ENCODE measurements at places on chromosomes 3 and 15. TPM values are rescaled to one million over a fixed set of nuclear protein-coding genes. Genes with fewer than 3 reads are reported as not detected.

The GP5 gene
- 1.4 TPM for total RNA-seq

The CHRD gene
- total RNA-seq: 0.39 TPM

DNA sequence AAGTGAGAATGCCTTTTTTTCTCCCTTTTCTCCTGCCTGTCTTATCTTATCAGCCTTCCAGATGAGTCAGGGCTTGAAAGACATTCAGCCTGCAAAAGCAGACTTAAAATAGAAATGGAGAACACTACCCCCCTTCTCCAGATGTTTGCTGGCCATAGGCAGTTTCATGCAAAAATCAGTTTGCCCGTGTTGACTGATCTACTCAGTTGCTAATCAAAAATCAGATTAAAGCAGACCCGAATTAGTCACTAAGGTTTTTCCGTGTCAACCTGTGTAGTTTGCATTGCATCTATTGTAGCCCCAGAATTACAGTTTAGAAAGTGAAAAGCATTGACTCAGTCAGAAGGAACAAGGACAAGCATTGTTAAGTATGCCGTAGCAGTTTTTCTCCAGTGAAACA is 56.2 kb downstream of the IL5RA start:
- H3K36me3 ChIP-seq: no peaks in the 10 kb centered on the region
- ATAC-seq: no peak
- no peaks in the 10 kb centered on the region for H3K4me1 ChIP-seq
- peaks cover 2% of the 10 kb centered on the region for H3K27me3 ChIP-seq
- no peak overlapping the region for H3K4me3 ChIP-seq
- H3K27ac ChIP-seq: no peak overlapping the region

- H3K27ac ChIP-seq: no peak overlapping the region
- H3K4me1 ChIP-seq: no peaks in the 10 kb centered on the region
- no peak for ATAC-seq
These were observed 88.0 kb upstream of the ACKR4 start for GRCh38 chr3:132509096-132509495.

- no peak for ATAC-seq
- no peak overlapping the region for H3K27ac ChIP-seq
- no peaks in the 10 kb centered on the region for H3K36me3 ChIP-seq
These were observed 320.1 kb downstream of the PYDC2 start for GRCh38 chr3:191781044-191781443.

DNA sequence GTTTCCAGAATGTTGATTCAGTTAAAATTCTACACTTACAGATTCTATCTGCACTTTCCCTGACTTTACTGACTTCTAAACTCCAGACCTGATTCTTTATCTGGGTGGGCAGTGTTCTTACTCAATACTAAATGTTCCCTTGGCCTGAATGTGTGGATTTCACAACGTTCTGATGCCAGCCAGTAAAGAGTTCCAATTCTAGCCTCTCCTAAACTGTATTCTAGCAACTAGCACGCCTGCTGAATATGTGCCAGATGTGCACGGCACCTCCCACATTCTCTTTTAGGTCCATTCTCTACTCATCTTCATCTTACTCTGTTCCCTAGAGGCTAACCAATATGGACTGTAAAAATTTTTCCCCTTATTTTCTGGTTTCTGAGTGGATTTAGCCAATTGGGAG is 479.5 kb upstream of the AGTR1 start:
- no peaks in the 10 kb centered on the region for H3K36me3 ChIP-seq
- no peaks in the 10 kb centered on the region for H3K4me1 ChIP-seq
- H3K27ac ChIP-seq: no peak overlapping the region
- no peaks in the 10 kb centered on the region for H3K27me3 ChIP-seq

Data from activated T-helper 17 cell treated with anti-CD3 and anti-CD28 coated beads, Interleukin-2, amount 50 U/mL, for 72 hours (primary cell).